H4 (cell line): ENCODE measurements at places on chromosomes 13 and 19. TPM values are rescaled to one million over a fixed set of nuclear protein-coding genes. Genes with fewer than 3 reads are reported as not detected.
A peak's percentile ranks its signal among the peaks of the same experiment; 100 is the strongest.

The TEX26 gene
- total RNA-seq, result not detected in 2 replicates

DNA sequence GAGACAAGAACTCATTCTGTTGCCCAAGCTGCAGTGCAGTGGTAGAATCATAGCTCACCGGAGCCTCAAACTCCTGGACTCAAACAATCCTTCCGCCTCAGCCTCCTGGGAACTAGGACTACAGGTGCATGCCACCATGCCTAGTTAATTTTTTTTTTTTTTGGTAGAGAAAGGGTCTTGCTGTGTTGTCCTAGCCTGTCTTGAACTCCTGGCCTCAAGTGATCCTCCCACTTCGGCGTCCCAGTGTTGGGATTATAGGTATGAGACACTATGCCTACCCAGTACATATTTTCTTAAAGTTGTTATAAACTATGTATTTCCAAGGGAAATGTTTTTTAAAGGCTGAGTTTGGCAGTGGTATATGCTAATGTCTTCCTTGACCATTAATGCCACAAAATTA, 412.6 kb downstream of the KLF12 start:
- no peak for DNase-seq

- peak; percentile 2 for DNase-seq
These were observed 166.2 kb downstream of the SLITRK1 start for GRCh38 chr13:83716121-83716520.

DNA sequence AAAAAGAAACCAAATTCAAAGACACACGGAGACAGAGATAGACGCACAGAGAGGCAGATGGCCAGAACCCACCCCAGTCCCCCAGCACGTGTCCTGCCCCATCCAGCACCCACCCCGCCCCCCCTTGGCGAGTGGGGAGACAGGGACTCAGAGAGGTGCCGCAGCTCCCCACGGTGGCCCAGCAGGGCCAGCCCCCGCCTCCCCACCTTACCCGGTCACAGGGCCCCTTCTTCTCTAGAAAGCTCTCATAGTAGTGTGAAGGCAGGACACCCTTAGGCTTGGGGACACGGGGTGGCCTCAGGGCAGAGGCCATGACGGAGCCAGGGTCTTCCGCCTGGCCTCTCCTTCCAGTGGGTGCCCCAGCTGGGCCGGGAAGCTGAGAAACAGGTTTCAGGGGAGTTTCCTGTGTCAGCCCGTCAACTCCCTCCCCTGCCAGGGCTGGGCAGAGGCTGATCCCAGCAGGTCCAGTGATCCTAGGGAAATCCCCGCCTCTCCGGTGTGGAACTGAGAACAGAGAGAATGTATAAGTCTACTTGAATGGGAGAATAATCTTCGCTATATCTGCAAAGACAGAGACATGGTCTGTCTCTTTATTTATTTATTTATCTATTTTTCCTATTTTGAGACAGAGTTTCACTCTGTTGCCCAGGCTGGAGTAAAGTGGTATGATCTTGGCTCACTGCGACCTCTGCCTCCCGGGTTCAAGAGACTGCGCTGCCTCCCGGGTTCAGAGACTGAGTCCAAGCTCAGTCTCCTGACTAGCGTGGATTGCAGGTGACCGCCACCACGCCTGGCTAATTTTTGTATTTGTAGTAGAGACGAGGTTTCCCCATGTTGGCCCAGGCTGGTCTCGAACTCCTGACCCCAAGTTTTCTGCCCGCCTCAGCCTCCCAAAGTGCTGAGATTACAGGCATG, at the start of gene STAP2:
STAP2 (minus strand) TSS at position 387 of the 915 bp plus-strand sequence; CDS start at position 313, 74 bp downstream.
- DNase-seq, result no peak

DNA sequence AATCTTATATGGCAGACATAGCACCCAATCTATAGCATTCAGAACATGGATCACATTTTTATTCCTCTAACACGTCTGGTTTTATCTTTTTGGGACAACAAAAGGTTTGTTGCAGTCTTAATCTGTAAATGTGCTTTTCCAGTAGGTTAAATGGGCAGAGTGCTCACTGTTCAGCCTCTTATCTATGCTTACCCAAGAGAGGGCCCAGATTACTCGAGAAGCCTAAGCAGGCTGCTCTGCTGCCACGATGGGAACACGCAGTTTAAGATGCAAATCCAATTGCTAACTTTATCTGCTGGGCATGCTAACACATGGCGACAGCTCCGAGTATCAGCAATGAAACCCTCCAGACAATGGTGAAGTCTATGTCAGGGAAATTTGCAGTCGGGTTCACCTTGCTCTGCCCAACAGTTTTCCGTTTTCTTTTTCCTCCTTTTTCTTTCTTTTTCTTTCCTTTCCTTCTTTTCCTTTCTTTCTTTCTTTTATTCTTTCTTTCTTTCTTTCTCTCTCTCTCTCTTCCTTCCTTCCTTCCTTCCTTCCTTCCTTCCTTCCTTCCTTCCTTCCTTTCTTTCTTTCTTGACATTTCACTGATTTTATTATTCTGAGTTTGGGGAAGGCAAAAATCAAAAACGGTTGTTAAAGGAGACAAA, 115.3 kb downstream of the RBM26 start:
- DNase-seq, result no peak

The ZNF723 gene
- 0.14 TPM in 1 of 2 replicates, not detected in the other for total RNA-seq

DNA sequence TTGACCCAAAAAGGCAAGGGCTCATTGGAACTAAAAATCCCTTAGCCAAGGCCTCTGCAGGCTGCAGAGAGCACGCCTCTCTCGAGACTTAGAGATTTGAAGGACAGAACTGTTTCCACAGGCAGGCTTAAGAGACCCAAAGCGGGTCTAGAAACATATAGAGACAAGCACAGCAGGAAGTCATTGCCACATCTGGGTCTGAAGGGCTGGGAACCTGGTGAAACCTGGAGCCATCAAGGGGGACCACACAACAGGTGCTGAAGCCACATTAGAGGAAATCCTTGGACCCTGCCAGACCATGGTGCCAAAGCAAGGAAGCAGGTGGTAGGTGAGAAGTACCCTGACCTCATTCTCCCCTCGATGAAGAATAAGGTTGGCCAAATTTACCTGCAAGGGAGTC, 33.8 kb upstream of the LRCH1 start:
- no peak for DNase-seq

DNA sequence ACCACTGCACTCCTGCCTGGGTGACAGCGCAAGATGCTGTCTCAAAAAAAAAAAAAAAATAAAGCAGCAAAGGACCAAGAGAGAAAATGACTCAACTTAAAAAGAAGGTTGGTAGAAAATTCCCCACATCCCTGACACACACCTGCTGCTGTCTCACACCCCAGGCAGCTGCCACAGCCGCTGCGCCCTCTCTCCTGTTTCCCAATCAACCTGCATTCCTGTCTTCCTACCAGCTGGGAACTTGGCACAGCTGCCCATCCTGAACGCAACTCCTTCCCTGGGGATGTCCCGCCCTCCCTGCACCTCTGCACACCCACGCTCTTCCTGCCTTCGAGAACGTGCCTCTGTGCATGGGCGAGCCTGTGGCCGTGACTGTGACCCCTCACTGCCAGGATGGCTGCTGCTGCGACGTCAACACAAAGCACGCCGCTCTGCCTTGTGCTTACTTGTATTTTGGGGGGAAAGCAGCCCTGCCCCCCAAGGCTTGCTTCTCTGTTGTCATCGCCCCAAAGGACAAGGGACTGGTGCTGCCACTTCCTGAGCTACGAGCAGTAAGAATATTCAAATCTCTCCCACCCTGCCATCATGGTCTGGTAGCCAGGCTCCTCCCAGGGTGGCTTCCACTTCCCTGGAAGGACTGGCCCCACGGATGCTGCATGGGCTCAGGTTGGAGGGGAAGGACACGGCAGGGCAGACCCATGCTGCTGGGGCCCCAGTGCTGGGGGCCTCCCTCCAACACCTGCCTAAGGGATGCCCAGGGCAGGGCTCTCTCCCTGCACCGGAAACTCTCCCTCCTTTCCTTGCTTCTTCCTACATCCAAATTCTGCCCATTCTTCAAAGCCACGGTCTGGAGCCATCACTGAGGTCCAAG, 20.7 kb downstream of the SH3GL1 start:
- peak; percentile 87 for DNase-seq

The PSG1 gene
- total RNA-seq, result not detected in 2 replicates
